ENCODE measurements at places on chromosomes 13 and 19. TPM values are rescaled to one million over a fixed set of nuclear protein-coding genes. Genes with fewer than 3 reads are reported as not detected.

- no peak overlapping the region for H3K4me3 ChIP-seq
- H3K4me1 ChIP-seq: no peaks in the 10 kb centered on the region
- H3K27me3 ChIP-seq: no peaks in the 10 kb centered on the region
- H3K36me3 ChIP-seq: no peaks in the 10 kb centered on the region
Observed at GRCh38 chr13:47408546-47409319, 511.9 kb upstream of the HTR2A start.

DNA sequence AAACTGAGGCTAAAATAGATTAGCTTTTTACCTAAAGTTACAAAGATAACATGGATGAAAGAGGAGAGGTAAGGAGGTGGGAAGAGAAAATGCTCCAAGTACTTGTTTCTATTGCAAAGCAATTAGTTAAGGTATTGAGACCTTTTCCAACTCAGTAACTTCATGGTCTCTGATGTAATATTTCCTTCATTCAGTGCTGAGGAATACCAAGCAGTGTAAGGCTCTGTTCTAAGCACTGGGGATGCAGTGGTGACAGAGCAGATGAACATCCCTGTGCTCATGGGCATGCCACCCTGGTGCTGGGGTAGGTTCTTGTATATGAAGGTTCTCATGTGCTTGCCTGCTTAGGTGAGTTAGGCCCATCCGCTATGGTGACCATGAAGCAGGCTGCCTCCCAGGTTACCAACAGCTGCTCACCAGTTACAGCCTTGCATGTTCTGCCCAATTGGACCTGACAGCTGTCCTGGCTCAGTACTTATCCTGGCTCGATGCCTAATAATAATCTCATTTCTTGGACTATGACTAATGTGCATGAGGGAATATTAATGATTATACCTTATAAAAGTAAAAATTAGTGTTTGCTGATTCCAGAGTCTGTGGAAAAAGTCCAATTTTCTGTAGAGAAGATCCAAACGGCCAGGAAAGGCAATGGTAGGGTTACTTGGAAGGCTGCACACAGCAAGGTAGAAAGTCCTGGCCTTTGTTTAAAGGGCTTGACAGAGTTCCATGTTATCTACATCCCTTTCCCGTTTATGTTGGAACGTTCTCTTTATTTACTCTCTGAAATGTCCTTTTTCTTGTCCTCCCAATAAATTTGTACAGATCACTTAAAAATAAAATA is 48.3 kb downstream of the LATS2 start:
- H3K27me3 ChIP-seq: no peaks in the 10 kb centered on the region
- no peak overlapping the region for H3K4me3 ChIP-seq
- DNase-seq: no peak
- peaks cover 69% of the 10 kb centered on the region for H3K4me1 ChIP-seq
- H3K36me3 ChIP-seq: peaks cover 13% of the 10 kb centered on the region
- H3K27ac ChIP-seq: peak overlapping the region; percentile 97

DNA sequence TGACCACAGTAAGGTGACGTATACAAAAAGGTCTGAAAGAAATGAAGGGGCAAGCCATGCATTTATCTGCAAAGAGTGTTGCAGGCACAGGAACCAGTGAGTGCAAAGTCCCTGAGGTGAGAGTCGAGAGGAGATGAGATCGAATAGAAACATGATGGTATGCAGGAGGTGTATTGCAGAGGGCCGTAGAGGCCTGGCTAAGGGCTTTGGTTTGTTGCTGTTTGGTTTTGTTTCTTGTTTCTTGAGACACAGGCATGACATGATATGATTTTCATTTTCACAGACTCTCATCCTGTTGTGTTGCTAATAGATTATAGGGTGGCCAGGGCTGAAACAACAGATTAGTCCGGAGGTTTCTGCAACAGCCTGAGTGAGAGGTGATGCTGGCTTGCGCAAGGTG is 80.4 kb downstream of the HSPH1 start:
- H3K27me3 ChIP-seq: peaks cover 39% of the 10 kb centered on the region
- DNase-seq: no peak
- H3K4me3 ChIP-seq: no peak overlapping the region
- H3K4me1 ChIP-seq: peaks cover 5% of the 10 kb centered on the region

GRCh38 chr19:5214902-5215301 is 125.7 kb downstream of the PTPRS start:
- peaks cover 88% of the 10 kb centered on the region for H3K36me3 ChIP-seq
- H3K4me1 ChIP-seq: no peaks in the 10 kb centered on the region
- DNase-seq: peak; percentile 65
- no peaks in the 10 kb centered on the region for H3K27me3 ChIP-seq
- no peak overlapping the region for H3K27ac ChIP-seq
- H3K4me3 ChIP-seq: no peak overlapping the region

DNA sequence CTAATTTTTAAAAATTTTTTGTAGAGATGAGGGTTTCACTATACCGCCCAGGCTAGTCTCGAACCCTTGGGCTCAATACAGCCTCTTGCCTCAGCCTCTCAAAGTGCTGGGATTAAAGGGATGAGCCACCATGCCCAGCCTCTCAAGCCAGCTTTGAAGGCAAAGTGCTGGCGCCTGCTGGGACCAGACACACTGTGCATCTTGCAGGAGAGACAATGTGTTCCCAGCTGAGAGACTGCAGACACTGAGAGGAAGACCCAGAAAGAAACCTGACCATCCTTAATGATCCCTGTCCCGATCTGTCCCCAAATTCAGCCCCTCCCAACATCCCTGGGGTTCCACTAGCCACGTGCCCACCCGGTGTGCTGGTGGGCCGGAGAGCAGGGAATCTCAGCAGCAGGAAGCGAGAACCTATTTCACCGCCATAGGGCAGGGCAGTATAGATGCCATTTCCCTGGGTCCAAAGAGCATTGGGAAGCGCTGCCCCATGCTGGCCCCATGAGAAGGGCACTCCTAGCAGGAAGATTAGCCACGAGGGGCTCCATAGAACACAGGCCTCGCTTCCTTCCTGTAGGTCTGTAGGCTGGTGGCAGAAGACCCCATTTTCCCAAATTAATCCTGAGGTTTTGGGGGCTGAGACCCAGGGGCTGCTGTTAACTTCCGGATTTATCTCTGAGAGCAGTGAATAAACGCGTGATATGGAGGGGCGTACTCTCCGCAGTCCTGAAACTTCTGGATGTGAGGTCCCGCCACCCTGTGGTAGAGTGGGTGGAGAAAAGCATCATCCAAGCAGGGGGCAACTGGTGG is 968 bp downstream of the RAVER1 start:
- peak; percentile 86 for DNase-seq
- peak overlapping the region; percentile 96 for H3K27ac ChIP-seq
- H3K4me1 ChIP-seq: peaks cover 22% of the 10 kb centered on the region

DNA sequence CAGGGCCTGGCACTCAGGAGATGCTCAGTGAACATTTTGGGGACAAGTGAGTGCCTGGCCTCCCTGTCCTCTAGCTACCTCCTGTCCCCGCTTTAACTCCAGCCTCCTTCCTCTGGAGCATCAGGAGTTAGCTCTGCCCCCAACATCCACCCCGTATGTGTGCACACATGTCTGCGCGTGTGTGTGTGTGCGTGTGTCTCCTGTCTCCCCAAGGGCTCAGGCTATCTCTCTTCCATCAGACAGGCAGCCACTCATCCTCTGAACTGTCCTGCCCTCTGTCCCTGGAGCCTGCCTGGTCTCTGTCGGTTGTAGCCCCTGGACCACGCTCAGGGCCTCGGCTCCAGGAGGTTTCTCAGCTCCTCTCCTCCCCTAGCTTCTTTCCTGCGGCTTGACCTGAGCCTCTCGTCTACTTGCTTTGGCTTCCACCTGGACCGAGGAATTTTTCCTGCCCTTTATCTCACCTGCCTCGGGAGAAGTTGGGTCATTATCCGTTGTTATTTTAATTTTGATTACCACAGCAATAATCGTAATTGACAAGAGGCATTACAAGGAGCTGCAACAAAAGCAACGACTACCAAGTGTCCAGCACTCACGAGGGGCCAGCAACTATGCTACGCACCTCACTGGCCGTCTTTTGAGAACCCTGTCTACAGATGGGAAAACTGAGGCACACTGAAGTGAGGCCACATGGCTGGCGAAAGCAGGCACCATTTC is 32.0 kb upstream of the ASF1B start:
- peak; percentile 71 for DNase-seq
- no peak overlapping the region for H3K27ac ChIP-seq
- H3K4me3 ChIP-seq: no peak overlapping the region
- no peaks in the 10 kb centered on the region for H3K27me3 ChIP-seq

- no peaks in the 10 kb centered on the region for H3K27me3 ChIP-seq
- H3K27ac ChIP-seq: no peak overlapping the region
- no peak overlapping the region for H3K4me3 ChIP-seq
Observed at GRCh38 chr13:44416301-44416700, 42.7 kb downstream of the SERP2 start.

DNA sequence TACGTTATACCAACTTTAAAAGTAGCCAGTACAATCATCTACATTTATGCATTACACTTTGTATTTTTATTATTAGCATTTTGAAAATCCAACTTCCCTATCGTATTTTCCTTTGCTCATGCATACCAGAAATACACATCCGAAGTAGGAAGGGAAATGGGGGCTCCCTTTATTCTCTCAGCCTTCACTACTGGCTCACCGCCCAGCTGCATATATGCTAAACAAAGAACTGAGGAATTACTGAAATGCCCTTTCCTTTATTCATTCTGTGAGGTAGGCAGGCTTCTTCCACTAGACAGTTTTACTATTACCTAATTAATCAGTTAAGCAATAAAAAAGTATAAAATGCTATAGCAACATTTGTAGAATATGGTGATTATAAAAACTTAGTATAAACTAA is 291.6 kb downstream of the KLF12 start:
- no peak for DNase-seq
- H3K4me1 ChIP-seq: peaks cover 8% of the 10 kb centered on the region
- H3K27me3 ChIP-seq: no peaks in the 10 kb centered on the region
- H3K36me3 ChIP-seq: peaks cover 14% of the 10 kb centered on the region

DNA sequence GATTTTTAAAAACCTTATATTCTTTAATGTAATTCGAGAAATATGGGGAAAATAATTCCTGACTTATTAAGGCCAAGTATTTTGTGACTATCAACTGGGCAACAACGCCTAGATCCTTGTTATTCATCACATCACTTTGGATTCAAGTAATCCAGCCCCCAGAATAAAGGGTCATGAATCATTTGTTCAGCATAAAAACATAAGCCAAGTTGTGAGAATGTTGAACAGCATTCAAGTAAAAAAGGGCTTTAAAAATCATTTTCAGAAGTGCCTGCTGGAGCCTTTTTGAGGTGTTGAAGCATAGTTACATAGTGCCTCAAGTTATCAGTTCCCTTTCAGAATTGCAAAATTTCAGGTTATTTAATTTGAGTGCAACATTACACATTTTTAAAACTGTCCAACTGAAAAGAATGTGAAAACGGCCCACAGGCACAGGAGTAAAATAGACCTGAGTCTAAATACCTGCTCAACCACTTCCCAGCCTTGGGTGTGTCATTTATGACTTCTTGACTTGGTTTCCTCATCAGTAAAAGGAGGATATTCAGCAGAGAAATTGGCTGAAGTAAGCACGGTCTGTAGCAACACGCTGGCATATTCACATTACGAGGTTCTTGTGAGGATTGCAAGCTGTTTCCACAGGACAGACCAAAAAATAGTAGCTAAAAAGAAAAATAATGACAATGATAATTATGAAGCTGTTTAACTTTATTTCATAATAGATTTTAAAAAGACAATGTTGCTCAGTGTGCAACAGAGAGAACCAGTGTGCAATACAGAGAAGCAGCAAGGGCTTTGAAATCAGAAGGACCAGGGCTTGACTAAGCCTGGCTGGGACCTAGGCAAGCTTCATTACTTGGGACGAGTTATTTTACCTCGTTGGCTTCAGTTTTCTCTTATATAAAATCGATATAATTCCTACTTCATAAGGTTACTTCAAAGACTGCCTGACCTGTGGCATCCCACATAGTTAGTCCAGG is 56.6 kb downstream of the MBNL2 start:
- H3K36me3 ChIP-seq: peaks cover 16% of the 10 kb centered on the region
- no peaks in the 10 kb centered on the region for H3K27me3 ChIP-seq
- H3K4me3 ChIP-seq: no peak overlapping the region
- peaks cover 64% of the 10 kb centered on the region for H3K4me1 ChIP-seq
- peak; percentile 80 for DNase-seq
- peak overlapping the region; percentile 29 for H3K27ac ChIP-seq

DNA sequence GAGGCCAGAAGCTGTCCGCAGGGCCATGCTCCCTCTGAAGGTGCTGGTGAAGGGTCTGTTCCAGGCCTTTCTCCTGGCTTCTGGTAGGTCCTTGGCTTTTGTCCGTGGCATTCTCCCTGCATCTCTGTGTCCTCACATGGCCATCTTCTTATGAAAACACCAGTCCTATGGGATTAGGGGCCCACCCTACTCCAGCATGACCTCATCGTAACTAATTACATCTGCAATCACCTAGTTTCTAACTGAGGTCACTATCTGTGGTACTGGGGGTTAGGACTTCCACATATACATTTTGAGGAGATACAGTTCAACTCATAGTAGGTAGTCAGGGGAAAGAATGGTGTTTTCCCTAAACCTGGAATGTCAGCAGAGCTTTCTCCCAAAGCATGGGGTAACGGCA is 3.1 kb downstream of the C13orf42 start:
- no peak overlapping the region for H3K4me3 ChIP-seq
- H3K27ac ChIP-seq: no peak overlapping the region
- peaks cover 28% of the 10 kb centered on the region for H3K27me3 ChIP-seq
- DNase-seq: no peak
- H3K4me1 ChIP-seq: no peaks in the 10 kb centered on the region

GRCh38 chr13:21825186-21825585 is 154.3 kb downstream of the FGF9 start:
- H3K4me1 ChIP-seq: no peaks in the 10 kb centered on the region
- H3K4me3 ChIP-seq: no peak overlapping the region
- no peak overlapping the region for H3K27ac ChIP-seq
- no peaks in the 10 kb centered on the region for H3K27me3 ChIP-seq

DNA sequence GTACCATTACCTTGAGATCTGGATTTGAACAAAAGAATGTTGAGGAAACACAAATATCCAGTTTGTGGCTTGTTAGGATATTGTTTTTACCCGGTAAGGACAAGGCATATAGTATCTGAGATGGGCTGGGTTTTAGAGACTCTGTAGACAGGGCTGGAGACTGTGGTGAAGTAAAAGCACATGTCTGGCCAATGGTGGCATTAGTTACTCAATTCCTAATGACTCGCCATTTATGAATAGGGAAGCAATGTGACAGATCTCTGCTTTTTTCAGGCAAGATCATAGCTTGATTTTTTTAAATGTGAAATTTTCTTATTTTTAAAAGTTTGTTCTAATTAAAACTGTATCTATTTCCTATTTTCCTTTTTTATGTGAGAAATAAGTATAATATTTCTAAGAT is 371.1 kb upstream of the SPRY2 start:
- no peaks in the 10 kb centered on the region for H3K27me3 ChIP-seq
- no peaks in the 10 kb centered on the region for H3K36me3 ChIP-seq
- no peak overlapping the region for H3K27ac ChIP-seq

GRCh38 chr19:52785506-52785905 is 1.1 kb downstream of the ZNF600 start:
- no peak for DNase-seq
- H3K4me3 ChIP-seq: peak overlapping the region; percentile 85
- H3K4me1 ChIP-seq: no peaks in the 10 kb centered on the region

- H3K4me3 ChIP-seq: peak overlapping the region; percentile 99
- peaks cover 4% of the 10 kb centered on the region for H3K36me3 ChIP-seq
- peaks cover 43% of the 10 kb centered on the region for H3K4me1 ChIP-seq
Observed at GRCh38 chr19:16197188-16197621, 506 bp upstream of the AP1M1 start.

Gene CDX2
- total RNA-seq: not detected

Gene NKPD1
- total RNA-seq: 0.29 TPM

Gene ITPKC
- total RNA-seq: 9.8 TPM

Gene CHMP2A
- total RNA-seq: 98.1 TPM

Gene CEACAM7
- not detected for total RNA-seq

Gene BAX
- 78.4 TPM for total RNA-seq

Gene ENOX1
- 5.4 TPM for total RNA-seq

Gene SPART
- total RNA-seq: 102 TPM

Gene BCL2L12
- 5.1 TPM for total RNA-seq

Gene DACH1
- total RNA-seq: not detected

Gene C13orf42
- total RNA-seq: not detected

Gene PMIS2
- total RNA-seq: not detected

Gene TINCR
- total RNA-seq: under 0.01 TPM

Gene PEX11G
- total RNA-seq: 2.9 TPM
